Right ventricle myocardium inferior (tissue), 1 donor: ENCODE measurements at places on chromosomes 3 and 15.

GRCh38 chr15:67065531-67066005 lies at the start of gene SMAD3:
Gene SMAD3, plus strand, starts transcription at chr15:67065602. Its CDS starts 553 bp downstream, at chr15:67066155.
- peak; percentile 93 for DNase-seq

DNA sequence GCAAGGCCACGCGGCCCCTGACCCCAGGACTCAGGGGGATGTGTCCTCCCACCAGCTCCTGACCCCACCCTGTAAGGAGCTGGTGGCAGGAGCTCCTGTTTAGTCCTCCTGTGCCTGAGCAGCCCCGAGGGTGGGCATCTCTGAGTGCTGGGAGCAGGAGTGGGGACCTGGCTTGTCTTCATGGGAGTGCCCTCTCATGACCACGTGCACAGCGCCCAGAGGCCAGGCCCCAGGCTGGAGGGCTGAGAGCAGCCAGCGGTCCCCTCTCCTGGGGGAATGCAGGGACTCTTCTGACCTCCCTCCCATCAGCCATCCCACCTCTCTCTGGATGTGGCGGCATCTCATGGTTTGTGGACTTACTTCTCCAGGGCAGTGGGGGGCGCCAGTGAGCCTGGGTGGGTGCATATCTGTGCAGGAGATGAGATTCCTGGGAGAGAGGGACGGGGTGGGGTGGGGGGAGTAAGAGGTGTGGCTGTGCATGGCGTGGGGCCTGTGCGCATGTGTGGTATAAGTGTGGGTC lies 205.6 kb downstream of the TBC1D2B start:
- peak; percentile 57 for DNase-seq

GRCh38 chr3:14989943-14990779 lies 42.8 kb downstream of the NR2C2 start:
- DNase-seq, result no peak

GRCh38 chr3:28173836-28174235 lies 67.6 kb upstream of the CMC1 start:
- no peak for DNase-seq

GRCh38 chr3:32460031-32460749 lies 42.5 kb downstream of the CMTM6 start:
- DNase-seq, result no peak

DNA sequence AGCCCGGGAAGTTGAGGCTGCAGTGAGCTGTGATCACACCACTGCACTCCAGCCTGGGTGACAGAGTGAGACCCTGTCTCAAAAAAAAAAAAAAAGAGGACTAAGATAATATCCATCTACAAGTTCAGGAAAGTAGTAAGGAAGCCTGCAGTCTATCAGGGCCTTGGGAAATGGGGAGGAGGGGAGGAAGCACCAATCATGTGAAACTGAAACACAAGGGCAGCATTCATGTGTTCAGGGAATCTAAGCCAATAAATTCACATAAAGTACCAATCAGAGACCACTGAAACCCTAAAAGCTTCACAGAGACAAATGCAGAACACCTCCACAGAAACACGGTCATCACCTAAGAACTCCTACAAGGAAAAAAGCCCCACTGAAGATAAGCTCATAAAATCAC lies 22.9 kb upstream of the HHATL start:
- DNase-seq, result no peak

GRCh38 chr3:105512061-105512460 lies 145.4 kb downstream of the ALCAM start:
- DNase-seq, result no peak

DNA sequence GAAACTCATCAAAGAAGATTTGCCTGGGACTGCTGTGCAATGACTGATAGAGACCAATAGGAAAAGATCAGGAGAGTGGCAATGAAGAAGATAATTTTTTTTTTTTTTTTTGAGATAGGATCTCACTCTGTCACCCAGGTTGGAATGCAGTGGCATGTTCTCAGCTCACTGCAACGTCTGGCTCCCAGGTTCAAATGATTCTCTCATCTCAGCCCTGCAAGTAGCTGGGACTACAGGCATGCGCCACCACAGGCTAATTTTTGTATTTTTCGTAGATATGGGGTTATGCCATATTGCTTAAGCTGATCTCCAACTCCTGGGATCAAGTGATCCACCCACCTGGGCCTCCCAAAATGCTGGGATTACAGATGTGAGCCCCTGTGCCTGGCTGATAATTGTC lies 116.9 kb upstream of the CCNL1 start:
- DNase-seq, result no peak

DNA sequence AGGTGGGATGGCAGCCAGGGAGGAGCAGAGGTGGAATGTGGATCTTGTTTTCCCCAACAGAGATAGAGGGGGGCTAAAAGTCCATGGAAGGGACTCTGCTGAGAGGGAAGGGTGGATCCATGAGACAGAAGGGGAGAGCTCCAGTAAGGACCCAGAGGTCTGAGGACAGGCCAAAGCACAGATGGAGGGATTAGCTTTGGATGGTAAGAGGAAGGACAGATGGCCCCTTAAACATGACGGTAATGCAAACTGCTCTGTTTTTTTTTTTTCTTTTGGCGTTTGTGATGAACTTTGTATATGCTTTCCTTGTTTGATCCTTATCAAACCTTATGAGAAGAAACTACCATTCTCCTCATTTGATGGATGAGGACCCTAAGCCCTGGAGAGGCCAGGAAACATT lies 96.2 kb downstream of the IGF1R start:
- DNase-seq, result no peak

GRCh38 chr3:102718651-102719050 lies 283.8 kb downstream of the ZPLD1 start:
- DNase-seq, result no peak

GRCh38 chr3:124935794-124936542 lies 1.4 kb upstream of the MUC13 start:
- DNase-seq, result no peak

DNA sequence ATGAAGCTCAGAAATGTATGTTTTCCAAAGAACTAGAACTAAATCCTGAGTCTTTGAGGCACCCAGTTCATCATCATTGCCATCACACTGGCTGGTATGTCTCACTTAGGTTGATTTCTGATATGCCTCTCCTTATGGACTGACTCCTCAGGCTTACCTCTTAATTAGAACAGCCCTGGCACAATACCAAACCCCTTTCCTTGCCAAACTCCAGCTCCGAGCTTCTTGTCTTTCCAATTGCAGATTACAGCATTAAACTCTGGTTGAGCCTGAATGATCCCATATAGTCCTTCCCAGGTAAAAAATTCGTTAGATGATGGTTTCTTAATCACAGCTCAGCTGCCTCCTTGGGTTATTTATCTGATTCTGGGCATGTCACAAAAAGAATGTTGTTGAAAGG lies 66.3 kb downstream of the RTP4 start:
- DNase-seq, result no peak

GRCh38 chr3:124248471-124249028 lies 256.6 kb upstream of the ROPN1 start:
- DNase-seq, result peak; percentile 69

GRCh38 chr3:4149296-4149695 lies 153.9 kb upstream of the SETMAR start:
- DNase-seq, result no peak
